ENCODE measurements at places on chromosomes 3 and 15.
A peak's percentile ranks its signal among the peaks of the same experiment; 100 is the strongest.

GRCh38 chr15:42286445-42287029, 13.3 kb upstream of the TMEM87A start:
- DNase-seq = no peak

- DNase-seq = no peak
These were observed 98.3 kb downstream of the THRB start for GRCh38 chr3:24396338-24396737.

DNA sequence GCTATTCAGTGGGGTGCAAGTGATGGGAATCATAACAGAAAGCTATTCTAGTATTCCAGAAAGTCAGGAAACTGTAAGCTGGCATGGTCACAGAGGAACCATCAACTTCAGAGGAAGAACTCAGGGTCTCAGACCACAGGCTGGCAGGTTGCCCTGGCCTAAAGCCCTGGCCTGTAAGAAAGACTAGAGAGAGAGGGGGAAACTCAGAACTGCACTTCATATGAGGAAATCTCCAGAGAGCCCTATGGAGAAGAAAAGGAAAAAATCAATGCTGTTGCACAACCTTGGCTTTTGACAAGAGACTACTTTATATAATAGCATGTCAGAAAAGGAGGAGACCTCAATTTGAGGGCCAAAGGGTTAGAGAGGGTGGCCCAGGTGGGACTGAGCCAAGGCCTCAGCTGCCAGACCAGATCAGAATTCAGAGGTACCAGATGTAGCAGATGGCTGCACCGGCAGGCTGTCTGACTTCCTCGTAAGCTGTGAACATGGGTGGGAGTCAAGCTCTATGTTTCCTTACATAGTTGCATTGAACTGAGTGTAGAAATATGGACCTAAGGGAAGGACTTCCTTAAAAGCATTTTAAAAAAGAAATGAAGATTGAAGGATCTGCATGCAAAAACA, 333.8 kb downstream of the PDCD6IP start:
- no peak for DNase-seq

GRCh38 chr3:65963787-65964677, 74.7 kb downstream of the MAGI1 start:
- no peak for DNase-seq

- DNase-seq = no peak
These were observed 31.6 kb downstream of the FILIP1L start for GRCh38 chr3:100082714-100083113.

- DNase-seq = no peak
These were observed 171.1 kb downstream of the ZBBX start for GRCh38 chr3:167209011-167209410.

- DNase-seq = no peak
These were observed 11.0 kb upstream of the RAP2B start for GRCh38 chr3:153150991-153151390.

GRCh38 chr3:7697548-7697947, 804.1 kb upstream of the LMCD1 start:
- DNase-seq = no peak

DNA sequence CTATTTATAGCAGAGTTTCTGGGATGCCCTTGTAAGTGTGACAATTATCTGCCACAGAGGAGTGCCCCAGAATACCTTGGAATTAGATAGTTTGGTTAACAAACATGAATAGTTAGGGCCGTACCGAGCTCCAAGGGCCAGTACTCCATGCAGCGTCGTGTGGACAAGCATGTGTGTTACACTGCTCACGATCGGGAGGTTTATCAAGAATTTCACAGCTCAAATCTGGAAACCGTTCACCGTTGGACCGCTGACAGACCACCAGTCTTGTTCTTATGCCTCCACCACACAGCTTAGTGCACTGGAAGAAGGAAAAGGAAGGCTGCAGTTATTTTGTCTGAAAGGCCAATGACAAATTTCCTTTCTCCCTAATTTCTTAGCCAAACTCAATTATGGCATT, 93.7 kb downstream of the ADAMTS9 start:
- DNase-seq = no peak

GRCh38 chr15:92407916-92408315, 14.2 kb downstream of the ST8SIA2 start:
- no peak for DNase-seq

- peak; percentile 44 for DNase-seq
These were observed 769 bp downstream of the C2CD4A start for GRCh38 chr15:62067448-62068044.

DNA sequence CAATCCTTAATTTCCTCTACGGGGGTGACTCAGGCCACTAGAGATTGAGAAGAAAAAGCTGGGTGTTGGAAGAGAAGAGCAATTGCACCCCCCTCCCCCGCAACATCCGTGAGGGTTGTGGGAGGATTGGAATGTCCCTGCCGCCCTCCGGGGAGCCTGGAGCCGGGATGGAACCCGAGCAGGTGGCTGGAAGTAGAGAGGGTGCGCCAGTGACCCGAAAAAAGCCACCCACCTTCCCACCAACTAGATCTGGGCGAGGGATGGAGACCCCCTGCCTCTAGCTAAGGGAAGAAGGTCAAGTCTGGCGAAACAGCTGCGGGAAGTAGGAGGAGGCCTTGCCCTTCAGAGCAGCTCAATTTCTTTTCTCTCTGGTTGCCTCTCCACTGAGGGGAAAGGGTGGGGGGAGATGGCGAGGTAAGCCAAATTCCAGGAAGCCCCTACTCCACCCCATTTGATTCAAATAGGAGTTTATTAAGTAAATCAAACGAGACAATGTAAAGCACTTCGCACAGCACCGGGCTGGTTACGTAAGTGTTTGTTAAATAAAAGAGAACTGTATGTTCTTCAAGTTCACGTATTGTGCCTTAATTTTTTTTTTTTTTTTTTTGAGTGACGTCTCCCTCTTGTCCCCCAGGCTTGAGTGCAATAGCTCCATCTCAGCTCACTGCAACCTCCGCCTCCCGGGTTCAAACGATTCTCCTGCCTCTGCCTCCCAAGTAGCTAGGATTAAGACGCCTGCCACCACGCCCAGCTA, 1.1 kb upstream of the WWTR1 start:
- DNase-seq = peak; percentile 69

- DNase-seq = no peak
These were observed 243.3 kb upstream of the IGF1R start for GRCh38 chr15:98405013-98405412.

GRCh38 chr3:150385296-150386242, 22.5 kb upstream of the TSC22D2 start:
- no peak for DNase-seq

GRCh38 chr3:52190294-52191074, 7.5 kb upstream of the ALAS1 start:
- no peak for DNase-seq

DNA sequence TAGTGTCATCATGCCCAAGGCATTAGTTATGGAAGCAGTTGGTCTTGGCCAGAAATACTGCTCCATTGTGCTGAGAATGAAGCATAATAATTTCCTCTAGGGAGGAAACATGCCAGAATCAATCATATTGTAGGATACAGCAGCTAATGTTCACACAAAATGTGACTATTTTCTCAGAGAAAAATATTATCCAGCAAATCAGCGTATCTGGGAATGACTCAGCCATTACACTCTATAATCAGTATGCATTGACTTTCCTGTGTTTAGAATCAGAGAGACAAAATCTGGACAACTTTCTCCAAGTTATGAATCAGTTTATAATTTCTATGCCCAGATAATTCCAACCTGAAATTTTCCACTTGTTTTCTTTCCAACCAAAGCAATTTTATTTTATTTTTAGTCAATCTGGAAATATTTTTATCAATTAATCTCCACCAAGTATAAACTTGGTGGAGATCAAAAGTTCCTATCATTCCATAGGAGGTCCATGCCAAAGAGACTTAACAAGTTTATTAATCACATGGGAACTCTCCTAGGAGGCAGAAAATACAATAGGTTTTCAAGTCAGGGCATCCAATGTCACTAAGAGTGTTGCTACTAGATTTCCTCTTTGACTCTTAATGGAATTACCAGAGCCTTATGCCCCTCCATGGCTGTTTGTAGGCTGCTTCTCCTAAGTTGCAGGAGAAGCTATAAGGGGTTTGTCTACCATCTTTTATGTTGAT, 36.4 kb downstream of the SUCNR1 start:
- DNase-seq = no peak

DNA sequence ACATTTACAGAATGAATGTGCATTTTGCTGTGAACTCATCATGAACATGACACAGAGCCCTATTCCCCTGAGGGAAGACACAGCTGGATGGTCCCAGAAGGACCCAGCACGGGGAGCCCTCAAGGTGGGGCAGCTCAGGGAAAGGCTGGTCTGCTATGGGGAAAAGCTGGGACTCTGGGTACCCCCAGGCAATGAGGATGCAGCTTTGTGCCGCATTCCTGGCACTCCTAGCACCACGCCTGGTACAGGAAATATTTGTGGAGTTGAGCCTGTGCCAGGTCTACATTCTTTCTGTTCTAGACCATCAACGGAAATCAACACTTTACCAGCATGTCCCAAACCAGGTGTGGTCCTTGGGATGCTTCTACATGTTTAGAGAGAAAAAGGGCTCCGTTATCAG, 74.0 kb downstream of the SRGAP3 start:
- DNase-seq = no peak

- DNase-seq = no peak
These were observed 31.0 kb downstream of the SLC6A20 start for GRCh38 chr3:45765266-45765851.

DNA sequence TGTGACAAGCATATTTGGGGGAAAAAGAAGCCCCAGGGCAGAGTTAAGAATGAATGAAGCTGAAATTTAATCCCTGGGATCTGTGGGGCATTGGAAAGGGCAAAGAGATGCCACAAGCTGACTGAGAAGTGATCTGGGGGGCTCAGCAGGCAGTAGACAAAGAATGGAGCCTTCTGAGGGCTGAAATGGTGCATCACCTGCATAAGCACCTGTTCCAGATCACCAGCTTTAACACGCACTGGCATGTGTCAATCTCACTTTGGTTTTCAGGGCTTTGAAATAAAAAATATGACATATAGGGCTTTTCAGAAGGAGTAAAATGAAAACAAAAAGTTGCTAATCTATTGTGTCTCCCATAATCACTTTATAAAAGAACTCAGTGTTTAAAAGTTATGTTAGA, 210.8 kb upstream of the ARHGEF26 start:
- DNase-seq = no peak

DNA sequence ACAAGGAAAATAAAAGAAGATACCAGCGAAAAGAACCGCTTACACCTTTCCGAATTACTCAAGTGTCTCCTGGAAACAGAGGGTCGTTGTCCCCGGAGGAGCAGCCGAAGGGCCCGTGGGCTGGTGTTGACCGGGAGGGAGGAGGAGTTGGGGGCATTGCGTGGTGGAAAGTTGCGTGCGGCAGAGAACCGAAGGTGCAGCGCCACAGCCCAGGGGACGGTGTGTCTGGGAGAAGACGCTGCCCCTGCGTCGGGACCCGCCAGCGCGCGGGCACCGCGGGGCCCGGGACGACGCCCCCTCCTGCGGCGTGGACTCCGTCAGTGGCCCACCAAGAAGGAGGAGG, 325 bp downstream of the ALCAM start:
- DNase-seq = peak; percentile 39

DNA sequence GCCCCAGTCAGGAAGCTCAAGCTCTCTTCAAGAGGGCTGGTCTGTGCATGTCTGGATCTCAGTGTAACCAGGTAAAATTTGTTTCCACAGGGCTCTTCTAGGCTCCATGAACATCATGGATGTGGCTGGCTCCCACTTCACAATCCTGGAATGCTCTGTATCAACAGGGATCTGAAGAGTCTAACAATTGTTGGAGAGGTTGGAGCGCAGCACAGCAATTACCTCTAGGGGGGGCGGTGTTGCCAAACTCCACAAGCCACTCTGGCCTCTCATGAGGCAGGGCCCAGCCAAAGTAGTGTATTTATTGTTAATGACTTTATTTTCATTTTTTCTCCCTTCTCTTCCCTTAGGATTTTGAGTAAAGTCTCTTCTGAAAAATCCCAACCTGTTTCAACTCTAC, 6.1 kb upstream of the EIF2B5 start:
- DNase-seq = peak; percentile 40

DNA sequence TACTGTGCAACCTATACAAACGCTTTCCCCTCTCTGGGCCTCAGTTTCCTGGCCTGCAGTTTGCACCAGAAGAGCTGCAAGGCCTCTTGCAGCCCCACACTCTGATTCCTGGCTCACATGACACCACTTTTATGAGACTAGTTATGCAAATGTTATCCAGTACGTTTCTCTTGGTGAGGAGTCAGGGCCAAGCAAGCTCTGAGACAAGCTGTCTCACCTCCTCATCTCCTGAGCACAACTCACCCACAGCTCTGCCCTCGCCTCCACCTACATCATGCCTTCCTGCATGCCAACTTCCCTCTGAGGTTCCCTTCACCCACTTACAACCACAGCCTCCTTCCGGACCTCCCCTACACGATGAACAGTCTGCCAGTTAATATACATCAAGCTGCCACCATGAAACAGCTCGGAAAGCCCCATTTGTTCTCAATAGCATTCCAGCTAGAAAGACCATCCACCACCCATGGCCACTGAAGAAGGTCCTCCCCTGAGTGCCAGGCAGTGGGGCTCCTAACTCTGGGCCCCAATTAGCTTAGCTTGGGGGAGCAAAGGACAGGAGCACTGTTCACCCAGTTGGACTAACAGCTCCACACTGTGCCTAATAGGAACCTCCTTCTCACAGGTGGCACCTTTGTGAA, 25.0 kb downstream of the CRYGS start:
- no peak for DNase-seq

- peak; percentile 19 for DNase-seq
These were observed 236.0 kb upstream of the EIF1B start for GRCh38 chr3:40073310-40074007.

DNA sequence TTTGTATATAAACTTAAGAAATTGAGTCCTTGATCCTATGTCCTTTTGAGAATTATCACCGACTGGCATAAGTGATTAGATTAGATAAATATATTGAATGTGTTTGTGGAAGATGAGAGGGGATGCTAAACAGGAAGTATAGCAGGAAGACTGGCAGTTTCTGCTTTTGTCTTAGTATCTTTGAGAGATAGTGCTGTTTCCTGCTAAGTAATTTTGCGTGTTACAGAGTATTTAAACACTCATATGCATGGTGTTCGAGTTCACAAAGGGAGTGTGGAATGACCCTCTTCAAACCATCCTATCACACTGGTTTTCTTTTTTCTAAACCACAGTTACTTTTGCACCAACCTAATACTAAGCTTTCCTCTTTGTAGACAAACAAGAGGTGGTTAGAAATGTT, 106.0 kb downstream of the KLHL25 start:
- no peak for DNase-seq

DNA sequence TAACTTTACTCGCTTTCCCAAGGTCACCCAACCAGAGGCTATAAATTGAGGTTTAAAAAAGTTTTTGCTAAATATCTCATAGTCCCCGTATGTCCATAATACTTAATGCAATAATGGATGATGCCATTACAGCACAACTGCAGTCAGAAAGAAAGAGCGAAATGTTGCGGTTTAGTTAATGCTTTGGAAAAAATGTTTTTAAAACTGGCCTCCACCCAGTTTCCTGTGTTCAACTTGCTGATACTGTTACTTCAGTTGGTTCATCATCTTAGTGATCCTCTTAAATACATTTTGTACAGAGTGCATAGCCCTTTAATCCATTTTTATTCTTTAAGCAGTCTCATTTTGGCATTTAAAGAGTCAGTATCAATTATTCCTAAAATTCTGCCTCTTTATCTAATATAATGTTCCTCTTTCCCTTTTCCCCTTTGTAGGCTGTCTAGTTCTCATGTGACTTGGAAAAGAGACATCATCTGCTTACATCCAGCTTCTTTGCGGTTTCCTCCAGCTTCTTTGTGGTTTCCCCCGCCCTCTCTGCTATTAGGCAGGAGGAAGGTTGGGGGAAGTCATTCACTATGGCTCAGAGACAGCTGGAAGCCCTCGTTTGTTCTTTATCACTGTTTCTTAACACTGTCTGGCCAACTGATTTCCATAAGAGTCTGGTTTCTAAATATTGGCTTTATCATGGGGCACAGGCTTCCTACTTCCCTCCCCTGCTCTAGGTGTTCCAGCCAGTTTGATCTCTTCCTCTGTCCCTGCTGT, 154.3 kb downstream of the GOLIM4 start:
- DNase-seq = no peak
